ENCODE measurements at places on chromosomes 6 and 20. TPM values are rescaled to one million over a fixed set of nuclear protein-coding genes. Genes with fewer than 3 reads are reported as not detected.

The C6orf58 gene
- total RNA-seq, result 0.11 TPM

The CLVS2 gene
- total RNA-seq, result 0.13 TPM

The KCNQ5 gene
- 1.3 TPM for total RNA-seq

The CRYBG1 gene
- 0.56 TPM for total RNA-seq

The FAM83D gene
- total RNA-seq, result 70.7 TPM

The KCNK16 gene
- total RNA-seq, result not detected

The YTHDF1 gene
- 49.7 TPM for total RNA-seq

The BMP5 gene
- not detected for total RNA-seq

The COL21A1 gene
- 0.84 TPM for total RNA-seq

The ADAT2 gene
- 3.6 TPM for total RNA-seq

The CAGE1 gene
- not detected for total RNA-seq

The BTNL2 gene
- not detected for total RNA-seq

The PLEKHG1 gene
- total RNA-seq, result 0.45 TPM

The RIPOR3 gene
- 0.02 TPM for total RNA-seq

The AVP gene
- not detected for total RNA-seq
